Activated CD4-positive, CD25-positive, alpha-beta regulatory T cell treated with anti-CD3 and anti-CD28 coated beads, Interleukin-2, amount 50 U/mL, for 24 hours (primary cell): ENCODE measurements at places on chromosomes 5 and 9.

- no peak for ATAC-seq
Measured at GRCh38 chr5:132592521-132592920, 35.7 kb downstream of the RAD50 start.

GRCh38 chr5:109522404-109522803 lies 112.6 kb upstream of the PJA2 start:
- ATAC-seq = no peak

DNA sequence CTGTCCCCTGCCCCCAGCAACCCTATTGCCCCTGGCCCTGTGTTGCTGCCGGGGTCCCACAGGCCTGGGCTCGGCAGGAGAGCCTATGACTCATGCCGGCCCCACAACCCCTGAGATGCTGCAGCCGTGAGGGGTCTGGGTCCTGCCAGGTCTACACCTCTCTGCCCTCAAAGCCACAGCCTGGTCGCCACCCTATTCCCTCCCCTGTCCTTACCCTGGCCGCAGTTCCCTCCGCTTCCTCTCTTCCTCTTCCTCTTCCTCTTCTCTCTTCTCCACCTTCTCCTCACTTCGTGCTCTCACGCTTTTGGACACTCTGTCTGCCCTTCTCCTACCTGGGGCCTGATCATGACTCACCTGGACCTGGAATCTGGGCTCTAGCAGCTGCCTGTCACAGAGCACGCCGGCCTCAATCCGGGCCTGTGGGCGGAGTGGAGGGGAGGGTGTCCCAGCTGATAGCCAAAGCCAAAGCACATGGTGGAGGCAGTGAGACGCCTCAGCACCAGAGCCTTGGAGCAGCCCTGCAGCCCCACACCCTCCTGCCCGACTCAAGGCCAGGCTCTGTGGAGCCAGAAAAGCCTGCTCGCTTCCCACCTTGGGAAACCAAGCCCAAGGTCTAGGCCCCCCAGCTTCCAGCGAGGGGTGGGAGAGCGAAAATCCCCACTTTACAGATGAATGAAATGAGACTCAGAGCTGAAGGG lies 26.8 kb upstream of the CSF1R start:
- ATAC-seq = no peak

- no peak for ATAC-seq
Measured at GRCh38 chr5:28275931-28276330, 1237.5 kb upstream of the CDH9 start.

- no peak for ATAC-seq
Measured at GRCh38 chr5:31251032-31251431, 57.5 kb downstream of the CDH6 start.

GRCh38 chr9:91994422-91994821 lies 44.4 kb upstream of the ROR2 start:
- no peak for ATAC-seq

DNA sequence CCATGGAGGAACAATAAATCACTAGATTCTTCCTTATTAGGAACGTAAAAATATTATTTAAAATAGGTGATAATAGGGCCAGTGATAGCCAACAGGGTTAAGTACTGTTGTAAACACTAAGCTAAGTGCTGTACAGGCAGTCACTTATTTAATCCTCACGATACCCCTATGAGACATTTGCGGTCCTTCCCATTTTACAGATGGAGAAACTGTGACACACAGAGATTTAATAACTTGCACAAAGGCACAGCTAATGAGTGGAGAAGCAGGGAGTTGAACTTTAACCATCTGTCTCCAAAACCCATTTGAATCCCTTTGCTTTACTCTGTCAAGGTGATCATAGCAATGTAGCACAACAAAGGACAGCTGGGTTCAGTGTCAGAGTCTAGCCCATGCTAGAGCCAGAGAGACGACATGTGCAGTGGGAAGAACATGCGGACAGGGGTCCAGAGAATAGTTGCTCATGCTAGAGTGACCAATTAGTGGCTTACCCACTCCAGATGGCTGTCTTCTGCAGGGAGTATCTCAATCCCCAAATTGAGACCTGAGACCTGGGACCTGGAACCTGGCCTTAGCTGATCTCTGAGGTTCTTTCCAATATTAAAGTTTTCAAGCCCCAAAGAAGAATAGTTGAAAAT lies 28.9 kb downstream of the STXBP1 start:
- ATAC-seq = no peak

GRCh38 chr5:50441493-50441955 lies 436 bp upstream of the EMB start:
- ATAC-seq = no peak

- no peak for ATAC-seq
Measured at GRCh38 chr9:34506623-34507022, 16.2 kb downstream of the ENHO start.

GRCh38 chr5:168596927-168597326 lies 17.8 kb upstream of the PANK3 start:
- ATAC-seq = no peak

GRCh38 chr9:134724202-134724911 lies 82.8 kb downstream of the COL5A1 start:
- ATAC-seq = no peak

DNA sequence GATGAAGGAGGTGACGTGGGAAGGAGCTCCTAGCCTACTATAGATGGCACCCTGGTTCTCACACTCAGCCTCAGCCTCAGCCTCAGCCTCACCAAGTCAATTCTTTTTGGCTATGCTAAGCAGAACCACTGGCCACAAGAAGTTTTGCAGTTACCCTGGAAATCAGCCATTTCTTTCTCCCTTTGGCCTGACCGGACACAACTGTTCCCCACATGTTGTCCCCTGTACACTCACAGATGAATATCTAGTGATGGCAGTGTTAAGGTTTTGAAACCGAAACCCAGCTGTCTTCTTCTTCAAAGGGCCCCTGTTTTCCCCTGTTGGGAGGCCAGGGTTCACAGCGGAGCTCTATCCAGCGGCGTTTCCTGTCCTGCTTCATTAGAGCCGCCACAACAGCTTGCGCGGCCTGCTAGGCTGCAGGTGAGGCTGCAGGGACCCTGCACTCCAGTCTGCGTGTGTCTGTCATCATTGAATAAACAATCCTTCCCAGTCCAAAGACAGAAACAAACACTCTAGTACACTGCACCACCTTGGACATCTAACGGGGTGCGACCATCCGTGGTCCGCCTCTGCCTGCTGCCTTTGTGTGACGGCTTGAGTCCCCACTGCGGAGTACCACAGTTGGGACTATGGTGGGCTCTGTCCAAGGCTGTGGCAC lies 250.5 kb downstream of the DENND1A start:
- peak; percentile 68 for ATAC-seq

DNA sequence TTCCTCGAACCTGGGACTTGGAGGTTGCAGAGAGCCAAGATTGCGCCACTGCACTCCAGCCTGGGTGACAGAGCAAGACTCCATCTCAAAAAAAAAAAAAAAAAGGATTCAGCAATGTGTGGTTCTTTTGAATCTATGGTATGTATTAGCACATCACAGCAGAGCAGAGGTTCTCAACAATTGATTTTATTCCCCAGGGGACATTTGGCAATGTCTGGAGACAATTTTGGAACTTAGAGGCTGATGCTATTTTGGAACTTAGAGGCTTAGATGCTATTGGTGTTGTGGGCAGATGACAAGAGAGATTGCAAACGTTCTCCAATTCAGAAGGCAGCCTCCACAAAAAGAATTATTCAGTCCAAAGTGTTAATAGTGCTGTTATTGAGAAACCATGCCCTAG lies 115.2 kb downstream of the TMC1 start:
- no peak for ATAC-seq

- ATAC-seq = no peak
Measured at GRCh38 chr5:83866181-83866580, 145.5 kb upstream of the HAPLN1 start.

- no peak for ATAC-seq
Measured at GRCh38 chr9:89469003-89469402, 28.9 kb downstream of the SEMA4D start.

- ATAC-seq = no peak
Measured at GRCh38 chr9:128707446-128707845, 5.1 kb downstream of the PKN3 start.

- no peak for ATAC-seq
Measured at GRCh38 chr5:123245689-123246088, 156.6 kb downstream of the PRDM6 start.

DNA sequence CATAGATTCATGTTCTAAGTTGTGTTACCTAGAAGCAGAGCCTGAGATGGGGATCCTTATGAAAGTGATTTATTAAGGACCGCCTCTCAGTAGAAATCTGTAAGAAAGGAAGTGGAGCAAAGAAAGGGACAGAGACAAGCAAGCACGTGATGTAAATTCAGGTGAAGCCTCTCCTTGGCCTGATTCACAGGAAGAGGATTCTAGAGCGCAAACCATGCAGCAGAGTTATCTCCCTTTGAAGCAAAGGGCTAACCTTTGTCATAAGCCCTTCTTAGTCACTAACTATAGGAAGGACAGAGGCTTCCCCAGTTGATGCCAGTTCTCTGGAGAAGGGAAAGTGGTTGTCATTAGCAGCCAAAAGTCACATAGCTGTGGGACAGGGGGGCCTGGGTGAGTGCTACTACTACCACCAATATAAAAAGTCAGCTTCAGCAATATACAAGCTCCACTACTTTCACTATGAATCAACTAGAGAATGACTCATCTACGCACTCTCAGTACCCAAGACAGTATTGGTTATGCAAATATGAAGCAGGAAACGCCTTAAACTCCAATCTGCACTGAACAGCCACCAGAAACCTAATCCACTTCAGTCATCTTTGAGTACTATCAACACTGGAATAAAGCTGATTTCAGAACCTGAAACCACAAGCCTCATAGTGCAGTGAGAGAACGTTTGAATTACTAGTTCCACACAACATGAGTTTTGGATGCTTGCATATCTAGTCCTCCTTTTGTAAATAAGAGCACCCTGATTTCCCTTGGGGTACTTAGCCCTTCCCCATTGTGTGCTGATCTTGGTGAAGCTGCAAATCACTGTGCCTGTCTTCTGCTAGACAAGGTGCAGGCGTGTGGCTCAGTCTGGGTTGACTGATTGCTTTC lies 162.7 kb downstream of the ZNF608 start:
- ATAC-seq = peak; percentile 88

DNA sequence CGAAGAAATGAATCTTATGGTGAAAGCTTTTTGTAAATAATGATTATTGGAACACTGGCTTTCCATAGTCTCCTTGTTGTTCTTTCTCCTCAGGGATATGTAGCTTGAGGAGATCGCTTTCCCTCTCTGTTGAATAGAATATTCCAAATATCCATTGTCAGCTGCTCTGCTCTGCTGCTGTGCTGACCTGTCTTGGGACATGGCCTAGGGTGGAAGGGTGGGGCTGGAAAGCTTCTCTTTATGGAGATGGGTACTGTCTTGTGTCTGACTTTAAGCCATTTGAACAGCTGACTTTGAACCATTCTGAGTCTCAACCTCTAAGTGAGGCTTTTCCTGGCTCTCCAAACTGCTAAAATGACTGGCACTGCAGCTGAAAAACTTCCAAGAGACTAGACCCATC lies 135.8 kb downstream of the PLCXD3 start:
- no peak for ATAC-seq

- no peak for ATAC-seq
Measured at GRCh38 chr5:61245936-61246335, 83.7 kb upstream of the SMIM15 start.

GRCh38 chr5:169296419-169297143 lies 4.4 kb downstream of the SLIT3 start:
- no peak for ATAC-seq

- ATAC-seq = no peak
Measured at GRCh38 chr9:98326459-98327248, 71.2 kb upstream of the TBC1D2 start.

DNA sequence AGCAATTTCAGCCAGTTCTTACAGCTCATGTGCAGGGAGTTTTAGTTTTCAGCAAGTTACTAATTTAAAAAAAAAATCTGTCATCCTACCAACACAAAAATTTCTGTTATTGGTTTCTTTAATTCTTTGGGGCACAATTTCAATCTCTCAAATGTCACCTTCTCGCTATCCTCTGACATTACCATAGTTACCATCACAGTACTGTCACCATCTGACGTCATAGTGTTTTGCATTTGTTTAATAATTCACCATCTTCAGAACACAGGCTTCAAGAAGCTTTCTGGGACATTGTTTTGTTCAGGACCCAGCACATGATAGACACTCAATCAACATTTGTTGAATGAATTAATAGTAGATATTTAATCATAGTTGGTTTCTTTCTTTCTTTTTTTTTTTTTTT lies 155.1 kb downstream of the PDZD2 start:
- ATAC-seq = no peak

DNA sequence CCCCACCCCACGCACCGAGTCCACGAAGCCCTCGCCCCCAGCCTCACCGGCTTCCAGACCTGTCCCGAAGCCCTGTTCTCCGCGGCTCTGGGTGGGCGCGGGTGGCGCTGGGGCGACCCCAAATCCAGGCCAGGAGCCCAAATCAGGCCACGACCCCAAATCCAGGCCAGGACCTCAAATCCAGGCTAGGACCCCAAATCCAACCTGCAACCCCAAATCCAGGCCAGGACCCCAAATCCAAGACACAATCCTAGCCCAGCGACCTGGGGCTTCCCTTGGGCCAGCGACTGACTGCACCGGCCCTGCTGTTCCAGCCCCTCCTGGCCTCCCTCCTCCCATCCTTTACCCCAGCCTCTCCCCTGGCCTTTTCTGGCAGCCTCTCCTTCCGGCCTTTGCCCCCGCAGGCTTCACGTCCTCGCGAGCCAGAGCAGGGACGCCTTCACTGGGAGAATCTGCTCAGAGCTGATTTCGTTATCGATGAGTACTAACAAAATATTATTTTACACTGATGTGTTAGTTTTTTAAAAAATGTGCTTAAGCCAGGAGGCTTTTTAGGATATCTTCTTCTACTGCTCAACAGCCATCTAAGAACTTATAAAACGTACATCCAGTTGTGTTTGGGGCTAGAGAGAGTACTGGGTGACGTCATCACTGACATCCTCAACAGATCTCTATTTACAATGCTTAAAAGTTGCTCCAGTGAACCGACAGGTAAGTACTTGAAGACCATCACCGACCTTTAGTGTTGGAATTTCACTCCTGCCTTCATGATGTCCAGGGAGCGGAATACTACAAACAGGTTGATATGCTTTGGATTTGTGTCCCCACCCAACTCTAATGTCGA lies 34.7 kb downstream of the TRIP13 start:
- no peak for ATAC-seq

DNA sequence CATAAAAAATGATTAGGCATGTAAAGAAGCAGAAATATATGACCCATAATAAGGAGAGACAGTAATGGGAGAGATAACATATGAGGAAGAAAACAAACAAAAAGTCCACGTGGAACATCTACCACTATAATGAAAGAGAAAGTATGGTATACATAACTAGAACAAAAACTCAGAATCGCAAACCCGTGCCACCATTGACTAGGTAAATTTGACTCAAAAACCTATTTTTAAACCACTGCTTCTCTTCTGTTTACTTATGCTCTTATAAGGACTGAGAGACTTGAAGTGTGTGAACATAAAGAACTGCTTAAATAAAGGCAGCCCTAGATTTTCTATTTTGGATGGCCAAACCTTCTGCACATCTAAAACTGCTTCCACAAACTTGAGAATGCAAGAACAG lies 330.7 kb downstream of the CAAP1 start:
- ATAC-seq = no peak

- ATAC-seq = no peak
Measured at GRCh38 chr9:78985084-78985738, 586.6 kb upstream of the TLE4 start.

DNA sequence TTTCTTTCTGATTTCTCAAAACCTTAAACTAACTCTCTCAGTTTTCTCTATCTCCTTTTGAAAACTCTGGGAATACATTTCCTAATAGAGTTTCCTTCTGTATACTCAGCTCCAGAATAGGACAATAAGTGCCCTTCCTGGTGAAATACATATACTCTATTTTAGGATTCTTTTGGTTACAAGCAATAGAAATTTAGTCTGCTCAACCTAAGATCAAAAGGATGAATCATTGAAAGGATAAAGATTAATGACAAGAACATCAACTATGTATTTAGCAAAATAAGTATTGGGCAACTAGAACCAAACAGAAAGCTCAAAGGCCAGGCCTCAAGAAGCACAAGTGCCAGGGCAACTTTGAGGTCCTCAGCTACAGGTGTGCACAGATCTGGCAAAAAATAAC lies 127.1 kb downstream of the ADAMTSL1 start:
- no peak for ATAC-seq
